ENCODE measurements at places on chromosomes 5 and 9.

- no peak for DNase-seq
Measured at GRCh38 chr5:107389775-107390148, 281.0 kb downstream of the EFNA5 start.

DNA sequence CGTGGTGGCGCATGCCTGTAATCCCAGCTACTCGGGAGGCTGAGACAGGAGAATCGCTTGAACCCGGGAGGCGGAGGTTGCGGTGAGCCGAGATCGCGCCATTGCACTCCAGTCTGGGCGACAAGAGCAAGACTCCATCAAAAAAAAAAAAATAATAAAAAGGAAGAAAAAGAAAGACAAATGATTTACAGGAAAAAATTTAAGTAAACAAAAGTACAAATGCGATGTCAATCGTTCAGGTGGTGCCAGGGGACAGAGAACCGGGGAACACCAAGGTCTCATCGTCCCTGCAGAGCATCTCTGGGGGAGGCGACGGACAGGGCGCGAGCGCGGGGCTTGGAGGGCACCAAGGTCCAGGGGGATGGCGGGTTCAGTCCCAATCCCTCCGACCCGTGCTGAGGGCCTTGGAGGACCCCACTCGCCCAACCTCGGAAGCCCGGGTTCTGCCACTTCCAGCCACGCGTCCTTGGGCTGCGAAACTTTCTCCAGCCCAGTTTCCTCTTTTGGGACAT is 607 bp upstream of the HNRNPAB start:
- DNase-seq = no peak

- no peak for DNase-seq
Measured at GRCh38 chr5:58606064-58606463, 23.2 kb downstream of the RAB3C start.

DNA sequence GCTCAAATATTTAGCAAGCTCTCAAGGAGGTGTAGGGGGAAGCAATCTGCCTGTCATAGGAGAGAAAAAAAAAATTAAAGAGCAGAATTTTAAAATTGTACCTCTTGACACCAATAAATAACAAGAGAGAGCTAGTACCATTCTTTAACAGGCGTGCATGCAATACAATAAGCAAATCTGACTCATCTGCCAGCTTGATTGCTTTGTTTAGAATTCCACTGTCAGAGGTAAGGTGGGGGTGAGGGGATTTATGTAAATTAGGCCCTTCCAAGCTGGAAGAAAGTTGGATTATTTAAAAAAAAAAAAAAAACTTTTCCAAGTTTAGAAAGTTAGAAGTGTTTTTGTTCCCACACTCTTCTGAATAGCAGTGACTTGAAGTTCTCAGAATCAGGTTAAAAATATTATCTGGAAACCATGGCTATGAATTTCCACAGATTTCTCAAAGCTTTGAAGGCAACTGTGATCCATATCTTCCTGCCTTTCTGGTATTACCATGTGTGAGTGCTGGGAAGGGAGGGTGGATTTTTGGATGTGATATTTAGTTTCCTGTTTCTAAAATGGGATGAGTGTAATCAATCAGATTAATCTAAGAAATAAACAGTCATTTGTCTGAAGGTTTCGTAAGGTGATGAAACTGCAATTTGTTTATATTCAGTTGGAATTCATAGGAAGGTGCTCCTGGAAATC is 477.5 kb downstream of the TLE4 start:
- no peak for DNase-seq

GRCh38 chr5:158882236-158882635 is 217.5 kb downstream of the EBF1 start:
- no peak for DNase-seq

DNA sequence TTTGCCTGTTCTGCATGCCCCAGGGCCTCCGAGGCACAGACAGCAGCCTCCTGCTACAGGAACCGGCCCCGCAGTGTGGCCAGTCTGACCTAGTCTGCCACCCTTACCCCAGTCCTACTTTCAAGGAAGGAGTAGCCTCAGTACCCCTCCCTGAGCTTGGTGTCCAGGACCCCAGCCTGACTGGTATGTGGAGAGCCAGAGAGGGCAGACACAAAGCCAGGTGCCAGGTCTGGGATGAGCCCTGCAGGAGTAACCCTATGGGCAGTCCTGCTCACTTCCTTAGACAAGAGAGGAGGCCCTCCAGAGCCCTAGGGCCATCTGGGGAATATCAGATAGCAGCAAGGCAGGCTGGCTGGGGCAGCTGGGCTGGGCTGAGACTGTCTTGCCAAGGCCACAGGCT is 67.8 kb downstream of the NRG2 start:
- DNase-seq = no peak

- DNase-seq = no peak
Measured at GRCh38 chr5:124935065-124935464, 188.6 kb upstream of the ZNF608 start.

DNA sequence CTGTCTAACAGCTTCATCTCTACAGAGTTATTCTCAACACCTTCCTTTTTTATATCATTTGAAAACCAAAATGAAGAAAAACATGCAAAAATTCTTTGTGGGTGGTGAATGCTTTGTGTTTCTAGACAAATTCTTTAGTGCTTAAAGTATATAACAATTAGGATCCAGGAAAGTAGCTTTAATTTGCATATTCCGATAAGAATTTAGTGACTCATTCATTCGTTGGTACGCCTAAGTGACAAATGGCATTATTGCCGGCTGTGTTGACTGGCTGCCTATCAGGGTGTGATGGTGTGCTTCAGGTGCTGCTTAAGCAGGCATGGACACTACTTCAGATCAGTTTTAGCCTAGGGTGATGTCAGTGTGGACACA is 35.2 kb downstream of the LMNB1 start:
- DNase-seq = no peak

DNA sequence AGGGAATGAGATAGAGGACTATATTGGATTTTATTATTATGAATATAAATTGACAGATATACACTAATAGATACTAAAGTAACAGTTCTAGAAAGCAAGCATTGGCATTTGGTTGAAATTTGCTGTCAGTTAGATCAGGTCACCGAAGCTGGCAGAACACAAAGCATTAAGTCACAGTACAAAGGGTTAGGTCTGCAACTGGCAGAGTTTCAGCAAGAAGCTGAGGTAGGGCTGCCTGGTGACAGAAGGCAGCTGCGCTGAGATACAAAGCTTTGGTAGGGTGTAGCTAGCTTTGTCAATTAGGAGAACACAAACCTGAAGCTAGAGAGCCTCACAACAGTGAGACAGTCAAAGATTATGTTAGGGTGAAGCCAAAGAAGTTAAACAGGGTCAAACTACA is 6.3 kb upstream of the CSNK1G3 start:
- DNase-seq = no peak

- no peak for DNase-seq
Measured at GRCh38 chr9:135830496-135830895, 76.8 kb downstream of the CAMSAP1 start.

GRCh38 chr5:125499636-125500332 is 753.3 kb upstream of the ZNF608 start:
- DNase-seq = no peak

DNA sequence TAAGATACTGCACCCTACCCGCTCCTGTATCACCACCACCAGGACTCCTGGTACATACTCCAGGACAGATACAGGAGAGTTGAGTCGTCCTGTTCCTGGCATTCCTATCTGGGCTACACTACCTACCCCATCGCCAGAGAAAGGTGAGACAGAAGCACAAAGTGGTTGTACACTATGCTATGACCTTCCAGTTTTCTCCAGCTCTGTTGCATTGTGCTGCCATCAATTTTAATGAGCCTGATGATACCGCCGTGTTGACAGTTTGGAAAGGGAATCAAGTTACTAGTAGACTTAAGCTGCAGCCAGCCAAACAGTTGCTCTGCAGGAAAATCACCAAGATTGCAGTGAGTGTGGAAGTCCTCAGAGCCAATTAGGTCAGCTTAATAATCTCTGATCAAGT is 35.2 kb downstream of the ANP32B start:
- no peak for DNase-seq

GRCh38 chr5:140553657-140554056 is 3.6 kb downstream of the SRA1 start:
- DNase-seq = no peak

DNA sequence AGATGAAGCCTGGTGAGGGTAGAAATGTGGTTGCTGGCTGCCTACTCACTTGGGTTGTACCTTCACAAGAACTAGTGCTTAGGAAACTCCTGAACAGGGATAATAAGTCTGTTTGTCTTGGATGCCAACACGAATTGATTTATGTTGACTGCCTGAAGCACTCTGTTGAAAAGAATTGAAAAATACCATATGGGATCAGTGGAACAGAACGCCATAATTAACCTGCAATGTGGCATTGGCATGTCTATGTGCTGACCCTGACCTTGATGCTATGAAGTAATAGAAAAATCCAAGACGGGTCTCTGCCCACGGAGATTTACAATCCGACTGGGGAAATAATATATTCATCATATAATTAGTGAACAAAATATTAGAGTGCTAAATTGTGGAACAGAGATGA is 10.5 kb downstream of the LIX1 start:
- DNase-seq = no peak

- DNase-seq = no peak
Measured at GRCh38 chr9:83285445-83286225, 222.7 kb upstream of the RASEF start.

DNA sequence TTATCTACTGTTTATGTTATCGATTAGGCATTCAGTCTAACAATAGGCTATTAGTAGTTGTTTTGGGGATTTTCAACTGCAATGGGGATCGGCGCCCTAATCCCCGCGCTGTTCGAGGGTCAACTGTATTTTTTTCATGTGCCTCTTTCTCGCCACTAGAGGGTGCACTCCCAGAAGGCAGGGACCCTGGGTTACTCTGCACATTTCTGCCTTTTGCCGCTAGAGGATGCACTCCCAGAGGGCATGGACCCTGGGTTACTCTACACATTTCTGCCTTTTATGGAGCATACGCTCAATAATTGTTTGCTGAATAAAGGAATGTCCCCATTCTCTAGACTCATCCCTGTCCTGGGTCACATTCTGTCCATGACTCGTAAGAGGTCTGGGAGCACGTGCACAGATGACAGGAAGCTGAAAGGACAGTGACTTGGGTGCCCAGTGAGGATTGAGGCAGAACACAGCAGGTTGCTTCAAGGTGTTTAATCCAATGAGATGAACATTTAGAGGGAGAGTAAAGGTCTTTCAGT is 27.9 kb upstream of the RECK start:
- DNase-seq = peak; percentile 49

GRCh38 chr9:27054125-27054524 is 48.7 kb upstream of the LRRC19 start:
- DNase-seq = no peak

- no peak for DNase-seq
Measured at GRCh38 chr5:143964919-143965318, 153.0 kb downstream of the HMHB1 start.

DNA sequence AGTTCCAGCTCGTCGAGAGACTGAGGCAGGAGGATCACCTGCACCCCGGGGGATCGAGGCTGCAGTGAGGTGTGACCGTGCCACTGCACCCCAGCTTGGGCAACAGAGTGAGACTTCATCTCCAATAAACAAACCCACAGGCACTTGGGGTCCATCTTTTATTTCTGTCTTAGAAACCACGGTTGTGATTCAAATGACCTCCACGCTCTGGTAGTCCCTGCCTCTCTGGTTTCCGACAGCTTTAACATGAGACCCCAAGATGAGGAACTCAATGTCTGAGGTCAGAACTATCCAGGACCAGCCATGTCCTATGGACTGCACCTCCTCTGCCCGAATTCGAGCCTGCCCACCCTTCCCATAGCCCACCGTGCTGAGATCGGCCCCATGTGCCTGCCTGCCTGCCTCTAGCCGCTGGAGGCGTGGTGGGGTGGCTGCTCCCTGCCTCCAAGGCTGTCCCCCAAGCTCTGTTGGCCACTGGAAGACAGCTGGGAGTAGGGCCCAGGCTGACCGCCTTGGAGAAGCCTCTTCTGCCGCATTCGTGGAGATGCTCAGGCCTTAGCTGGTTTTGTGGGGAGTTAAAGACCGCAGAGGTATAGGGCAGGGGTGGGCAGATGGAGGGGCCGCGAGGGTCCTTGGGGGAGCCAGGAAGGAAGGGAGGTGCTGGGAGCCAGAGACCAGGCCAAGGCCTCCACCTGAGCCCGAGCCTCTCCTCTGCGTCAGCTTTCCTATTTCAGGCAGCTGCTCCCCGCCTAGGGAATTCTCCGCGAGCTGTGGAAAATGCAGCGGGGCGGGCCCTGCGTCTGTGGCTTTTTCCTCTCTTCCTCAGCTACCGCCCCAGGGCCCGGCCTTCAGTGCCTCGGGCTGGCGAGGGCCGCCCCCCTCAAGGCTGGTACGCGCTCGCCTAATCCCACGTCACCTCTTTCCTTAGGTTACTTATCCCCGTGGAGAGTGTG is 6.9 kb upstream of the WDR5 start:
- DNase-seq = no peak

DNA sequence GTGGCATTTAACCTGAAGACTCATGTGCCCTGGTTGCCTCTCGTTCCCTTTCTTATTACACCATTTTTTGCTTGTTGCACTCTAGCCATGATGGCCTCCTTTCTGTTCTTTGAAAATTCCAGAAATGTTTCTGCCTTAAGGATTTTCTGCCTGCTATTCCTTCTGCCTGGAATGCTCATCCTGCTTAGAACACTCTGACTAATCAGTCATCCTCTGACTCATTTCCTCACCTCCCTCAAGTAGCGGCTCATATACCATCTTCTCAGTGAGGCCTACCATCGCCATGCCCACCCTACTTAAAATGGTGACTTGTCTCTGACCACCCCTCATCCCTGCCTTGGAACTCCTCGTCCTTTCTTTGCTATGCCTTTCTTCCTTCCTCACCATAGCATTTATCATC is 68.8 kb downstream of the KIF4B start:
- DNase-seq = no peak

DNA sequence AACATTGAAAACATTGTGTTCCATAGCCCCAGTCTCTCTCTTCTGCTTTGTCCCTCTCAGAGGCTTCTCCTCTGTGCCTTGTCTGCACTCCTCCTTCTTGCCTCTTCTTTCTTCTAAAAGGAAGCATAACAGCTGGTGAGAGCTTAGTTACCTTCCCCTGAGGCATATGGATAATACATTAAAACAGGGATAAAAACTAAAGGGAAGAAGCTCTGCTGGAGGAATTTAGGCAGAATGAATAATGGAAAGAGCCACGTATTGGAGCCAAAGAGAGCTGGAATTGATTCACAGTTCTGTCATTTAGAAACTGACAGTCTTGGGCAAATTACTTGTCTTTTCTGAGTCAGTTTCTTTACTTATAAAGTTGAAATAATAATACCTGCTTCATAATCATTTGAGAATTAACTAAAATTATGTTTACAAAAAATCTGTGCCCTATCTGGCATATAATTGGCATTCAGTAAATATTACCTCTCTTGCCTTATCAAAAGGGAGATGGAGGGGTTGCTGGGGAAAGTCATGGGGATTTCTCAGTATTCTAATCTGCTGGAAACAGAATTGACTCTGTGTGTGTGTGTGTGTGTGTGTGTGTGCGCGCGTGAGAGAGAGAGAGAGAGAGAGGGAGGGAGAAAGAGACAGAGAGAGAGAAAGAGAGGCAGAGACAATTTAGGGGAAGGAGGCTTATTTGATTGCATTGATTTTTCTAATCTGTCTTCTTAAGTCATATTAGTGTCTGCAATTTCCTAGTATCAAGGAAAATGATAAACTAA is 20.2 kb downstream of the ZNF474 start:
- no peak for DNase-seq

- DNase-seq = no peak
Measured at GRCh38 chr5:150595466-150596031, 44.9 kb upstream of the SYNPO start.

- no peak for DNase-seq
Measured at GRCh38 chr5:141848744-141849414, 29.3 kb downstream of the PCDH1 start.

- DNase-seq = no peak
Measured at GRCh38 chr5:174064171-174064570, 18.7 kb downstream of the NSG2 start.

GRCh38 chr9:7988644-7989280 is 189.2 kb upstream of the DMAC1 start:
- DNase-seq = no peak

All from stimulated activated CD8-positive, alpha-beta memory T cell treated with anti-CD3 and anti-CD28 coated beads, Interleukin-4, amount 100 ng/mL, for 1 hour (primary cell).